ENCODE measurements at places on chromosomes 1 and 21.

DNA sequence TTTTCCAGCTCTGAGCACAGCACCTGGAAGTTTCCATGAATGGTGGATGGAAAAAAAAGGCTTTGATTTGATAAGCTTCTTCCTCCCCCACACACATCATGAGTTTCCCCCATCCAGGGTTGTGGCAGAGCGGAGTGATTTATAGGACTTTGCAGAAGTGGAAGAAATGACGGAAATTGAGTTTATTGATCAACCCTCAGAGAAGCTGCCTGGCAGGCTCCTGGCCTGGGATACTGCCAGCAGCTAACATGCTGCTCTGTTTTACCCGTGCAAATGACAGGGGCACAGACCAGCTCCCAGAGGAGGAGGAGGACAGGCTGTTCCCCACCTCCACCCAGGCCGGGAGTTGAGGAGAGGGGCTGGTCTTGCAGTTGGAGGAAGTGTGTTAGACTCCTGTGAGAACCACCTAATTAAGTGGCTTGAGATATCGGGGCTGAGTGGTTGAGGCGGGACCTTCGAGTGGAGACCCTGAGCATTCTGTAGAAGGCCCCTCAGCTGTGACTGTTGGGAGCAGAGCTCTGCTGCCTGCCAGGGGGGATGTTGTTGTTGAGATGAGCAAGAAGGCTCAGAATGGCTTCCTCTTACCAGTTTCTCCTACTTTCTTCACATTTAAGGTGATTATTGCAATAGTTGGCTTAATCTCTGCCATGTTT is 21.8 kb downstream of the ADORA1 start:
- DNase-seq: no peak

DNA sequence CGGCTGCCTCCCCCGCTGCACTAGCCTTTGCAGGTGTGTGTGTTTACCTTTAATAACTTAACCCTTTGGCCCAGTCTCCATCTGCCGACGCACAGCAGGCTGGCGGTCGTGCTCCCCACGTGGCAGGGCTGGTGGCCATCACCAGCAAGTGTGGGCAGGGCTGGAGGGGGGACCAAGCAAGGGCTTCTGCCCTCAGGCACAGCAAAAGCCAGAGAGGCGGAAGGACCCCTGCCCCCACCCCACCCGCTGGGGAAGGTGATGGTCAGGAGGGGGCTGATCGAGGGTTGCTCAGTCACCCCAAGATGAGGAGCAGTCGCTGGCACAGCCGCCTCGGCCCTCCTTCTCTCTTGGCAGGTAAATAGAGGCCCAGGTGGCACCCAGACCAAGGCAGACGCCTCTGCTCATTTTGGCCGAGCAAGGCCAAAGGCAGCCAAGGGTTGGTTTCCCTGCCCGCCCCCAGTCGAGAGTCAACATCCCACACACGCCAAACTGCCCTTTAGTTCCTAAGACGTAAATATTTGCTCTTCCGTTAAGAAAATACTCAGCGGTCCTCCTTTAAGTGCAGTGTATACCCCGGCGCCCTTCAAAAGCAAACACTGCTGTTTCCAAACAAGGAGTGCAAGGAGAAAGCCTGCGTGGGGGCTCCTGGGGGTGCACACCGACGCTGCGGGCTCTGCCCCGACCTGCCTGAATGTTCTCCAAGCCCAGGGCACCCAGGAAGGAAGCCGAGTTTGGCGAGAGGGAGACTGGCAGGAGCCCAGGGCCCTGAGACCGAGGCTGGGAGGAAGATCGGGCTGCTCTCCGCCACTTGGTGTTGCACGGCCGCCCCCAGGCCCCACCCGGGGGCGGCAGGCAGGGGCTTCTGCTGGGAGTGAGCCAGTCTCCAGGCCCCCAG is 82.7 kb downstream of the SIK1 start:
- no peak for DNase-seq

DNA sequence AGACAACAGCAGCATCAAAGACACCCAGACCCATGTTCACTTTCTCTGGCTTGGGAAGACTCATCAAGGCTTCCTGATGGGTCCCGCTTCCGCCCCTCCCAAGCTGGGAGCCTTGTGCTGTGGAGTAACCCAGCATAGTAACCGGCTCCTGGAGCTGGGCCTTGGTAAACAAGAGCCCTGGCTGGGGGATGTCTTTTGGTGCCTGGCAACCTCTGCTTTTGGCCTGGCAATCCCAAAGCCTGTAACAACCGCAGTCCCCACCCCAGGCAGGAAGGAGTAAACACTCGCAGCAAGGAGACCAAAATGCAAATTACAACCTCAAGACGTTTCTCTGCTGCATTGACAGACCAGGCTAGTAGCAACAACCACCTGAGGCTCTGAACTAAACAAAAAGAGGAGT is 16.9 kb upstream of the THRAP3 start:
- no peak for DNase-seq

DNA sequence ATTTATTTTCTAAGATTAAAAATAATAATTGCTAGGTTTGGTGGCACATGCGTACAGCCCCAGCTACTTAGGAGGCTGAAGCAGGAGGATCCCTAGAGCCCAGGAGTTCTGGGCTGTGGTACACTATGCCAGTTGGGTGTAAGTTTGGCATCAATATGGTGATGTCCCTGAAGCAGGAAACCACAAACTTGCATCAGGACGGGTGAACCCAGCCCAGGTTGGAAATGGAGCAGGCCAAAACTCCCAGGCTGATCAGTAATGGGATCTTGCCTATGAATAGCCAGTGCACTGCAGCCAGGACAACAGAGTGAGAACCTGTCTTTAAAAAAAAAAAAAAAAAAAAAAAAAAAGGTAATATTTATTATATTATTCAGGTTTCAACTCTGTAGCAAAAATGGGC is 92.4 kb upstream of the PGD start:
- no peak for DNase-seq

- DNase-seq: no peak
These were observed 2.5 kb upstream of the SLC16A4 start for GRCh38 chr1:110393286-110393685.

- DNase-seq: no peak
These were observed 472 bp downstream of the DTL start for GRCh38 chr1:212035835-212036605.

DNA sequence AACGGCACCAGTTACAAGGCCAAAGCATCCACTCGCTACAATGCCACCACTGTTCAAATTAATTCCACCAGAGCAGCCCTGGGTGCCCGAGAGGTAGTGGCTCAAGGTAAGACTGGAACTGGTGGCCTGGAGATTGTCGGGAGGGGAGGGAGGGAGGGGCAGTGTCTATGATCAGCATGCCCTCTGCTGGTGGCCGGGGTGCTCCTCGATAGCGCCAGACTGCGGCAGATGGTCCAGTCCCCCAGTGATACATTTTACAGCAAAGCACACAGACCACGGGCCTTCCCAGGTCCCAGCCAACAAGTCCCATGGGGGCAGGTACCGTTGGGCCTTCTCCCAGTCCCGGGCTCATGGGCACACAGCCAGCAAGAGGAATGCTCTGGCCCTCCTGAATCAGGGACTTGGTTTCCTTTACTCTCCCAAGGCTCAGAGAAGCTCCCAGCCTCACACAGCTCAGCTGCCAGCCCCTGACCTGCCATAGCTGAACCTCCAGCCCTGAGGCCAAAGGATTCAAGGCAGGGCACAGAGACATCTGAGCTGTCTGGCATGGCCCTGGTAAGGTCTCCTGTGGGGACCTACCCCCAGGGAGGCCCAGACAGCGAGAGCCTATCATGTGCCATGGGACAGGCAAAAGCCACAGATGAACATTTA is 15.3 kb downstream of the ACOT7 start:
- DNase-seq: no peak

Measured in activated naive CD4-positive, alpha-beta T cell treated with anti-CD3 and anti-CD28 coated beads, Interleukin-2, amount 10 ng/mL, durations not matched to agents 7 days and 5 days (primary cell).